Fibroblast of mammary gland (primary cell): ENCODE measurements at places on chromosomes 12 and 14.

- DNase-seq = peak; percentile 16
Measured at GRCh38 chr12:52391618-52392002, 6.2 kb upstream of the KRT84 start.

- DNase-seq = no peak
Measured at GRCh38 chr12:105419606-105420005, 89.1 kb downstream of the C12orf75 start.

- no peak for DNase-seq
Measured at GRCh38 chr12:102735104-102735503, 181.9 kb downstream of the PAH start.

- no peak for DNase-seq
Measured at GRCh38 chr12:96093543-96094196, 58.3 kb upstream of the LTA4H start.

DNA sequence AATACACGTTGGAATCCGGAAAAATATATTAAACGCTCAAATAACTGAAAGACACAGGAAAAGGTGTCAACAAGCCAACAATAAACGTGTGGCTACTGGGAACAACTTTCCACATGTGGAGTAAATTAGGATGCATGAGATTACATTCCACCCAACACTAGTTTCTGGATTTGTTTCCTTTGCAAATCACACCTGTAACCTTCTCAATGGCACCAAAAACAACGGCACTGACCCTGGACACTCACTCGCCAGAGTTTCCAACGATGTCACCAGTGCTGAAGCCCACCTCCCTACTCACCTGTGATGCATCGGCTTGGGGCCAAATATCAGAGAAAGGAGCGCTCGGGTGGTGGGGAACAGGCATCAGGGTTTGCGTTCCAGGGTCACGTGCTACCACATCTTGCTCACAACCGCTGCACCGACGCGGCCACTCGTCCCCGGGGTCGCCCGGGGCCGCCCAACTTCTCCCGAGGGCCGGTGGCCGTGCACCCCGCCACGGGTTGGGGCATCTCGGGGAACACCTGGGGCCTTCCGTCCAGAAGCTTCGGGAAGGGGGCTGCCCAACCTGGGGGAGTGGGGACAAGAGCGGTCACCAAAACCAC, 629 bp downstream of the PRDM4 start:
- no peak for DNase-seq

DNA sequence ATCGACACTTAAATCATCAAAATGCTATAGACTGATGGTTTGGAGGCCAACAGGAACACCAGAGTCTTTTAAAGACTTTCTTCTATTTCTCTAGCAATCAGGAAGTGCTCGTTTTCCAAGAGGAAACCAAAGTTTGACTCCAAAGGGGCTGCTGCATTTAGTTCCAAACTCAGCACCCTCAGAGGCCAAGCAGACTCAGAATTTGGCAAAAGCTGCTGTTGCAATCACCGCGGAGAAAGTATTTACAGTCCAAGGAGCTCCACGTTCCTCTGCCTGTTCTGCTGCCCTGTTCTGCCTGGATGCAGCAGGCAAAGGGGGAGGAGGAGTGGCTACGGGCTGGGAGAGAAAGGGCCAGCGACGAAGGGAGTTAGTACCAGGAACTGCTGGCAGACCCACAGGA, 325.1 kb downstream of the BCL11B start:
- DNase-seq = no peak
